ENCODE measurements at places on chromosomes 1 and 21. TPM values are rescaled to one million over a fixed set of nuclear protein-coding genes. Genes with fewer than 3 reads are reported as not detected.

KCNT2 gene
- 1.4 TPM for total RNA-seq

TXNIP gene
- 817 TPM for total RNA-seq

UCHL5 gene
- total RNA-seq: 26.6 TPM

ESRRG gene
- 15.4 TPM for total RNA-seq

TLCD4 gene
- 28.5 TPM for total RNA-seq
